Omental fat pad (tissue), 4 donors: ENCODE measurements at places on chromosomes 3 and 15. TPM values are rescaled to one million over a fixed set of nuclear protein-coding genes. Genes with fewer than 3 reads are reported as not detected.

- DNase-seq: no peak
These were observed 702 bp downstream of the TBC1D23 start for GRCh38 chr3:100261485-100261903.

The CSTA gene
- 5.8 TPM for total RNA-seq

DNA sequence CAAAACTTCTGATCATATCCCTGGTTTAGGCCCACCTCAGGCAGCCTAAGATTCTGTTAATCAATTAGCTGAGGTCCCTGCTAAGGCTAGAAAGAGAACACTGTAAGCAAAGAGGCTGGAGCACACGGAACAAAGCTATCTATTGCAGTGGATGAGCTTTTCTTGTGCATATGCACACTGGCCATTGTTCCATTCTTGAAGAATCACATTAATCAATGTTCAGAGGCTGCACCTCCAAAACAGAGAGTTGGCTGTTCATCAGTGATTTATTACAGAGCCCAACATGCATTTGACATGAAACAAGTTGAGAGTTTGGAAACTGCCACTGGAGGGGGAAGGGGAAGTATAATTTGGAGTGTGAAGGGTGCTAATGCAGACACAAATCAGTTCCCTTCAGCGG lies 873.0 kb downstream of the ROBO1 start:
- no peak for DNase-seq

DNA sequence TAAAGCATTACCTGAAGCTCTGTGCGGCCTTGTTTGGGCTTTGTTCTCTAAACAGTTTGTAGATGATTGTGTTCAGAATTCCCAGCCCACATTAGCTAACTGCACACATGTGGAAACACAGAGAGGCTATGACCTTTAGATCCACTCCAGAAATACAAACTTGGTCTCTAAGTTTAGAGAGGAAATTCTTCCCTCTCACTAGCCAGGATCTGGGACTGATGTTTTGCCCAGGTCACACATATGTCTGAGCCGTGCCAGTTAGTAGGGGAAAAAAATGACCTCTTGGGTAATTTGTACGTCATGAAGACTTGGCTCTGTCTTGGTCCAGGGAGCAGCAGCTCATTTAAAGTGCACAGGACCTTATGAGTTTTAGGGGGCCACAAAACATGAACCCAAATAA lies 223.1 kb downstream of the RBMS3 start:
- DNase-seq: no peak

The TMEM62 gene
- 16.6 TPM for total RNA-seq
